ENCODE measurements at places on chromosomes 2 and 18.

DNA sequence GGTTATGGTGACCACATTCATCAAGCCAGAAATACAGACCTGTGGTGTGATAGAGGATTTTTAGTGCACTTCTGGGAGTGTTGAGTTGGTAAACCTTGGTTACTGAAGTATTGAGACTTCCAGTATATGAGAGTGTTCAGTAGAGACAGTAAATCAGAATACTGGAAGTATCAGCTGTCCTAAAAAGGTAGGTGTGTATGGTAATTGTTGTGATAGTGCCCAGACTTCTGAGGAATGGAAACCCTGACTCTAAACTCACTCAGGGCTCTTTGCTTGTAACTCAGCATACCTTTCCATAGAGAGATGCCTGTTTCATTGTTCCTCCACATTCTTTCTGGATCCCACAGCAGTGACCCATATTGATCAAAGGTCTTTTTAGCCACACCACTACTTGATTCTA is 217.1 kb downstream of the SETBP1 start:
- no peak for DNase-seq

- DNase-seq = peak; percentile 74
These were observed 146.4 kb downstream of the FTCDNL1 start for GRCh38 chr2:199704358-199705238.

- no peak for DNase-seq
These were observed 21.5 kb upstream of the SPRED2 start for GRCh38 chr2:65453916-65454315.

DNA sequence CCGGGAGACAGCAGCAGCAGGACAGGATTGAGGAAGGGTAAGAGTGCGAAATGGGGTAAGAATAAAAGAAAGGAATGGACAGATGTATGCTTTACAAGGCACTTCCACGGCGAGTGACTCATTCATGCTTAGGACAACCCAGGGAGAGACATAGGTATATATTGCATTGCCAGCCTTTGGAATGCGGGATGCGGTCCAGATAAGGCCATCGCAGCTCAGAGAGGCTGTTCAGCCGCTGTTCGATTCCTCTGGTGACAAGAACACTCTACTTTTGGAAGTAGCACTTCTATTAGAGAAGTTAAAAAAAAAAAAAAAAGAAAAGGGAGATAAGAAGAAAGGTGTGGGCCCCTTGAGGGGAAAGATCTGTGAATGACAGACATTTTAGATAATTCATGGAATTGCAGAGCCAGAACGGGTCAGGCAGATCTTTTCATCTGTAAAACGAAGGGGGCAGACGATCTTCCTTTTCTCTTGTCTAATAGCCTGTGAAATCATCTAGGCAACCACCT is 819 bp upstream of the NCOA1 start:
- DNase-seq = peak; percentile 31

GRCh38 chr2:2166881-2167280 is 164.2 kb downstream of the MYT1L start:
- no peak for DNase-seq

DNA sequence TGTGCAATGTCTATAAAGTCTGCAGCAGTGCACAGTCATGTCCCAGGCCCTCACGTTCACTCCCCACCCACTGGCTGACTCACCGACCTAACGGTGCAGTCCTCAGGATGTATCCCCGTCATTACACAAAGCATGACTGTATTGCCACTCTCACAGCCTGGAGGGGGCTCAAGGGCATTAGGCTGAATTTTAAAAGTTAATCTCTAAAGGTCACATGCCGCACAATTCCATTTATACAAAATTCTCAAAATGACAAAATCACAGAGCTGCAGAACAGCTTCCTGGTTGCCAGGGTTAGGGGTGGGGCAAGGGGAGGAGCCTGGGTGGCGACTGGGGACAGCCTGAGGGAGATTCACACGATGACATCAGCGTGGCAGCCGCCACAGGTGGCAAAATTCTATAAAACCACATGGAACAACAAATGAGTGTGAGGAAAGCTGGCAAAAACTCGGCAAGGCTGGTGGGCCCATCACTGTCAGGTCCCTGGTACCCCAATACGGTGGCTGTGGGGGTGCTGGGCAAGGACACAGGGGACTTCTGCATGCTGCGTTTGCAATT is 97.6 kb downstream of the NDUFA10 start:
- DNase-seq = peak; percentile 85

DNA sequence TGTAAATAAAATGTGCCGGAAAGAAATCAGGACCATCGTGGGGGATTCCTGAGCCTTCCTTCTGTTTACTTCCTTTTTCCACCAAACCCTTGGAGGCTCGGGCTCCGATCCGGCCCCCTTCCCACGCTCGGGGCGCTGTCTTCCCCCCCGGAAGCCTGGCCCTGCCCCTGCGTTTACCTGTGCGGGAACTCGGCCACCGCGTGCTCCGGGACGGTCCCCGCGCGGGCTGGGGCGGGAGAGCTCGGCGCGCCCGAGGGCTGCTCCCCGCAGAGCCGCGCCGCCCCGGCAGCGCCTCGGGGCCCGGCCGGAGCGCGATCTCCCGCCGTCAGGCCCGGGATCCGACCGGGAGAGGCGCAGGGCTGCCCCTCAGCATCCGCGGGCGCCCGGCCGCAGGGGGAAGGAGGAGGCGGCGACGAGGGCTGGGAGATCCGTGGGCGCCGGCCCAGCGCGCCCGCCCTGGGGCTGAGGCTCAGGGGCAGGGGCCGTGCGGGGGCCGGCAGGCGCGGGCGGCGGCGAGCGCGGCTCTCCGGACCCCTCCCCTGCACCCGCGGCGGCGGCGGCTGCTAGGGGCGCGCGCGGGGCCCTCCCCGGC is 435 bp downstream of the ADCY3 start:
- peak; percentile 76 for DNase-seq

- peak; percentile 92 for DNase-seq
These were observed 3.8 kb downstream of the DLX2 start for GRCh38 chr2:172098650-172099471.

DNA sequence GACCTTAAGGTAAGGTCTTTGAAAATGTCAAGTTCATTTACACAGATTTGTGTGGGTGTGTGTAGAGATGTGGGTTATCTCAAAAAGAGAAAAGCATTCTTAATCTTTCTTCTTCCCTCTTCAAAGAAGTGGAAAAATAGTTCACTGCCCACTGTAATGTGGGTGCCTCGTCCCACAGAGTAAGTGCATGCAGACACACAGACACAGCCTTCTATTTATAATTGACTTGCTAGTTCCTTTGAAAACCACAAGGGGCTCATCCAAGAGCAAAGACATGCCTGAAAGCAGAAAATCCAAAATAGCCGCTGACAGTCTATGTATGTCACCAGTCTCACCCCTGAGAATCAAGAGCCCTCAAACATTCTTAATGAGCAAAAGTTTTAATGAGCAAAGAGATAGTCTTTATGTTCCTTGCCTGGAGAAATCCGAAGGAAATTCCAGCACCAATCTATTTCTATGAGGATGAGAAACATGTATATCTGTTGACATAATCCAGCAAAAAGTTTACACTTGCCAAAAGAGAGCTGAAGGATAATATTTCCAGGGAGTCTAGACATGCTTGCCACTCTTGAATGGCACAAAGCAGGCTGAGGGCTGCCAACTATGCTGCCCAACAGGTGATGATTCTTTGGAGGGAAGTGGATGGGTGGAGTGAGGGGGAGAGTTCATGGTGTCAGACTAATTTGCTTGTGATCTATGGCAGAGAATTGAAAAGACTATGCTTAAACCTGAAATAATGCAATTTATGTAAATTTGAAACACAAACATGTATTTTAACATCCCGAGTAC is 93.9 kb downstream of the ACVR1 start:
- no peak for DNase-seq

GRCh38 chr2:151902829-151903228 is 74.6 kb upstream of the ARL5A start:
- peak; percentile 42 for DNase-seq

GRCh38 chr18:55001394-55002024 is 42.2 kb upstream of the CCDC68 start:
- DNase-seq = no peak

DNA sequence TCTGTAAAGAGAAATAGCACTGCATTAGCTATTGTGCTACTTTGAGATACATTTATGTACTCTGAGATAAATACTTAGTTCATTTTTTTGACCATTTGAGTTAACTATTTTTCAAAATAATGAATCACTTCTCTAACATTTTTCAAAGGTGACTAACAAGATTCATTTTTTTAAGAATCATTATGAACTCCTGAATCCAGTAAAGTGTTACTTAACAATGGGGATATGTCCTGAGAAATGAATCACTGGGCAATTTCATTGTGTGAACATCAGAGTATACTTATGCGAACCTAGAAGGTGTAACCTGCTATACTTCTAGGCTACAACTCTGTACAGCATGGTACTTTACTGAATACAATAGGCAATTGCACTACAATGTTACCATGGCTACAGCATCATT is 355.8 kb downstream of the ARL6IP6 start:
- DNase-seq = no peak

DNA sequence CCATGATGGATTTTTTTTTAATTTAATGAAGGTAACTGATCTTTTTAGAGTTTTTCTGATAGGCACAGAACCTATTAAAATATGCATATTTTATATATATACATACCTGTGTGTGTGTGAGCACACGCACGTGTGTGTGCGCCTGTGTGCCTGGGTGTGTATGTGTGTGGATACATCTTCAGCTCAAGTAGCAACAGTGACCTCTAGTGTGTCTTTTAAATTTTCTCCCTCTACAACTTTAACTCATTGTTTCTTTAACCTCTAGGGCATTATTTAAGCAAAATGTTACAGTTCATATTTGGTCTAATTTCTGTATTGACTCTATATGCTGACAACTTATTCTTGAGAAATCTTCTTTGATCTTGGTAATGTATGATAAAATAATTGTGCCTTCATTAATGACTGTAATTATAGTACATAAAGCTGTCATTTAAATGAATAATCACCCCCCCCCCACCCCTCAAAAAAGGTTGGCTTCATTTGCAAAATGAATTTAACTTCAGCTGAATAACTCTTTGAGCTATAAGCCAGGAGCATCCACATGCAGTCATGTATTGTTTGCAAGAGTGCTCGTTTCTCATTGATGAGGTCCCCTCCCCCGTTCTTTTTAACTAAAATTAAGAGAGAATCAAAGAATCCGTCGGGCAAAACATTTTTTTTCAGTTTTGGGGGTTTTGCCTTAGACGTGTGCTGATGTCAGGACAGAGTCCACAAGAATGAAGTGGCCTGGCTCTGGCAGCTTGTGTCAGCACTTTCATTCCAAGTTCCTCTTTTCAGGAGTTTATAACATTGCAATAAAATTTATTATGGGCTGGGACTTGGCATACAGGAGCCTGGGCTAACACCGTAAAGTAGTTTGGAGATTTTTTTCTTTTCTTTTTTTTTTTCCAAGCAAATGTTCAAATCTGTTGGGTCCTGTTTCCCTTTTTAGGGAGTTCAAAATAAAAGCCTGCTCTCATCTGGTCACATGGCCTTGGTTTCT is 80.0 kb downstream of the ETAA1 start:
- DNase-seq = peak; percentile 14

DNA sequence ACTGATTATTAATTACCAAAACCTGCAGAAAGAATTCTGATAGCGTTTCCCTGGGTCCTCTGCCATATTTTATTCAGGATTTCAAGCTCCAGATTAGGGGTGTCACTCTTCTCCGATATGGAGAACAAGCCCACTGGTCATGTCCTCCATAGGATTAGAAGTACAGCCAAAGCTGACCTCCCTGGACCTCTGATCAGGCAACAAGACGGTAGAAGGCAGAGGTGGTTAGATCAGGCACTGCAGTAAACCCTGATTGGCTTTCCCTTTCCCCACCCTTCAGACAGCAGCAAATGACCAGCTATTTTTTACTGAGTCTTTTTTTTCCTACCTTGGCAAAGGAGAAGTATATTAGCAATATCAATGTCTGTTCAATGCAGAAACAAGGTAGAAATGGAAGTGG is 37.7 kb downstream of the SPC25 start:
- DNase-seq = no peak

- no peak for DNase-seq
These were observed 128.0 kb downstream of the SPP2 start for GRCh38 chr2:234178330-234179030.

GRCh38 chr18:51107082-51107481 is 77.1 kb downstream of the SMAD4 start:
- DNase-seq = peak; percentile 63

GRCh38 chr2:233080836-233081229 is 20.7 kb downstream of the INPP5D start:
- no peak for DNase-seq

- DNase-seq = no peak
These were observed 205.9 kb downstream of the EIPR1 start for GRCh38 chr2:3171564-3172264.

- peak; percentile 80 for DNase-seq
These were observed at the start of gene CCDC85A for GRCh38 chr2:56183643-56184499. Gene CCDC85A, plus strand, starts transcription at chr2:56183990. Its CDS starts 635 bp downstream, at chr2:56184625.

DNA sequence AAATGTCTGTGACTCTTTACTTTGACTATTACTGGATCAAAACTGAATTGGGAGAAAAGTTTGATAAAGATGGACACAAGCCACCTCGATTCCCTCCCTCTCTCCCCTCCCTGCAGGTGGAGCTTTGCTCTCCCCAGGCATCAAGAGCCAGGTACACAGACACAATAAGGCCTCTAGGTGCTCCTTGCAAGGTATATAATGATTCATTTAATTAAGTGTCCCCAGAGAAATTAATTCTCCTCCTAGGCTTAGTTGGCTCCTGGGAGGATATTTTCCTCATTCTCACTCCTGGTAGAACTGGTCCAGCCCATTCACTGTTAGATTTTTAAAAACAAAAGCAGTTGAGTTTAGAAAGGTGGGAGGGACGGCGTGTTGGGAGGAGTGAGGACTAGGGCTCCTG is 352.4 kb upstream of the SMIM21 start:
- DNase-seq = no peak

GRCh38 chr18:52715421-52715820 is 375.4 kb downstream of the DCC start:
- no peak for DNase-seq

GRCh38 chr2:88396209-88396608 is 56.3 kb downstream of the FOXI3 start:
- DNase-seq = no peak

DNA sequence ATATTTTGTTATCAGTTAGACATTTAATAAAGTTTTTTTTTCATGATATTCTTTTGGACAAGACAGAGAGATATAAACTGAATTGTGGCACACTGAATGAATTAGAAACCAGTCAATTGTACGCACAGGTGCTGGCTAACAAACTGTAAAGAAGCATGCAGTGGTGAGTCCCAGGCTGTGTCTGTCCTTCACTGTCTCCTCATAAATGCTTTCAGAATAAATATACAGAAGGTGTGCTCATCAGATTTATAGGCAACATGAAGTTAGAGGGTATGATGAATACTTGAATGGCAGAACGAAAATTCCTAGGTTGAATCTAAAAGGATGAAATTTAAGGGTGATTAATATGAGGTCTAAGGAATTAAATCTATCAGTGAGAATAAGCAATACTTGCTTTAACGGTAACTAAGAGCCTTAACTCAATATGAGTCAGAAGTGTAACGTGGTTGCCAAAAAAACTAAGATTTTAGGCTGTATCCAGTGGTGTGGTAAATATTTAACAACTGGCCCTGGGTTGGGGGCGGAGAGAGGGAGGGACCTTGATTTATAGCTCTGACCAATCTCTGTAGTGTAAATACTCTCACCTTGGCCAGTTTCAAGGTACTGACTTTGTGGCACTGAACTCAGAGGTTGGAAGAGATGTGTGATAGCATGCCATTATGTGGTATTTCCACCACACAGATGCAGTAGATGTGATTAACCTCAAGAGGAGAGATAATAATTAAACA is 41.9 kb upstream of the AAK1 start:
- DNase-seq = no peak
